CD4-positive, alpha-beta T cell treated with Interleukin-1 beta for 1 hour (primary cell): ENCODE measurements at places on chromosomes 4 and X.

GRCh38 chr4:54495091-54495490 lies 162.7 kb upstream of the KIT start:
- DNase-seq: no peak

DNA sequence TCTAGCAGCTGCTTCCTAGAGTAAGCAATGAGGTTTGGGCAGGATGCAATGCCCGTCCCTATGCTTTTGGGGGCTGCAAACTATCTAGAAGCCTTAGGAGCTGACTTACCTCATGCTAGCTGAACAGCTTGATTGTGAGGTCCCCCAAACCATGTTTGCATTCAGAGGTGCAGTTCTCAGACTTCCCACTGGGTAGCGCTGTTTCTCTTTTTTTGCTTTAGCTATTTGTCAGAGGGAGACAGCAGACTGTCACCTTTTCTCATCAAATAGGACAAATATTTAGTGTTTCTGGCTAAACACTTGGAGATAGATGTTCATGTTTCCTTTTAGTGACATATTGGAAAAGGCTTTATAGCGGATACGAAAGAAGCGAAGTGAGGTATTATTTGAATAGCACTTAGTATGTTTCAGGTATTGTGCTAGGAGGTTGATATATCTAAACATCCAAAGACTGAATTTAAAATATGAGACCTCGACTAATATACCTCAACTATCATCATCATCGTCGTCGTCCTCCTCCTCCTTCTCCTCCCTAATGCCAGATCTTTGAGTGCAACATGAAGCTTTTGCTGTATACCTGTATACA lies 18.7 kb upstream of the TMEM192 start:
- peak; percentile 77 for DNase-seq

DNA sequence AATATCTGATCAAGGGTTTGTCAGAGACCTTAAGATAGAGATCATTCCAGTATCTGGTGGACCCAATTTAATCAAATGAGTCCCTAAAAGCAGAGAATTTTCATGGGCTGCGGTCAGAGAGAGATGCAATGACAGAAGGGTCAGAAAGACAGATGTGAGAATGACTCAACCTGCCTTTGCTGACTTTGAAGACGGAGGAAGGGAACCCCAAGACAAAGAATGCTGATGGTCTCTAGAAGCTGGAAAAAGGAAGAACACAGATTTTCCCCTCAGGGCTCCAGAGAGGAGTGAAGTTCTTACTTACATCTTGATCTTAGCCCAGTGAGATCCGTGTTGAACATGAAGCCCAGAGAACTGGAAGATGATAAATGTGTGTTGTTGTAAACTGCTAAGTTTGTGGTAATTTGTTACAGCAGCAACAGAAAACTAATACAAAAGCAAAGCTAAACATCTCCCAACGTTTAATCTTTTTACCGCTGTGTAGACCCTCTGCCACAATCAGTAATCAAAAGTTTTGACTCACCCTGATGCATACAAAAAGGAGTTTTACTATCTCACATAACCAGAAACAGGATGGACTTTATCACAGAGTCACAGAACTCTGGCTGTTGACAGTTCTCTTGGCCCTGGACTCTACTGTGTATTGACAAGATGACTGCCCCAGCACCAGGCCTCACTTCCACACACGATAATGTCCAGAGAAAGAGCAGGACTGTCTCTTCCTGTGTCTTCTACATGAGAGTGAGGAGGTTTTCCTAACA lies 70.2 kb upstream of the MAGEB2 start:
- DNase-seq: no peak

GRCh38 chrX:103356858-103357257 lies 552 bp downstream of the TCEAL9 start:
- DNase-seq: no peak

DNA sequence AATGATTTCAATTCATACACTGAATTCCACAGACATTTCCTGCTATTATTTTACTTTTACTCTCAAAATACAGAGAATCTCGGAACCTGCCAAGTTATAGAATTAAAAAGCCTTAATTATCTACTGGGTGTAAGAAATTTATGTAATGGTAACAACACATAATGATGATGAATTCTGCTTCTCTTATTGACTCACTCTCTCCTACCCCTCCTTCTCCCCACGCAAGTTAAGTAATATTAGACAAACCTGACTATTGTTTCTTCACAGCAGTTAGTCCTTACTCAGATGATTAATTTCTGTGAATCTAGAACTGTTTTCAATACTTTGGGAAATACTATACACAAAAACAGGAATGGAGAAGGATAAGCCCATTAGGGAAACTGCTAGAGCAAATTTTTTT lies 762.0 kb downstream of the CCSER1 start:
- no peak for DNase-seq

DNA sequence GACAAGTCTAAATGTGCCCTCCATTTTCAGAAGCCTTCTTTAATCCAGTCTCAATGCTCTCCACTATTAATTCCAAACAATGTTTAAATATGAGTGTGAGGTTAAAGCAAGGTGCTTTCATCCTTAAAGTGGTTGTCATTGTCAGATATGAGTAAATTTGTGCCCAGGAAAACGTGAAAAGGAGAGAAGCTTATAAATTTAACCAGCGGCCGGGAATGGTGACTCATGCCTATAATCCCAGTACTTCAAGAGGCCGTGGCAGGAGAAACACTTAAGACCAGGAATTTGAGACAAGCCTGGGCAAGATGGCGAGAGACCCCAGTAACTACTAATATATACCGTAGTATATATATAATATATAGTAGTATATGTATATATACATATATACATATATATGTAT lies 270.0 kb downstream of the ARHGAP24 start:
- no peak for DNase-seq

- no peak for DNase-seq
Measured at GRCh38 chr4:79603681-79604080, 195.7 kb upstream of the GK2 start.

- DNase-seq: no peak
Measured at GRCh38 chrX:105695451-105695850, 126.9 kb upstream of the NRK start.

- DNase-seq: no peak
Measured at GRCh38 chrX:24243692-24244091, 70.2 kb downstream of the SUPT20HL2 start.

- no peak for DNase-seq
Measured at GRCh38 chr4:180394730-180395129, 1848.5 kb upstream of the TENM3 start.

DNA sequence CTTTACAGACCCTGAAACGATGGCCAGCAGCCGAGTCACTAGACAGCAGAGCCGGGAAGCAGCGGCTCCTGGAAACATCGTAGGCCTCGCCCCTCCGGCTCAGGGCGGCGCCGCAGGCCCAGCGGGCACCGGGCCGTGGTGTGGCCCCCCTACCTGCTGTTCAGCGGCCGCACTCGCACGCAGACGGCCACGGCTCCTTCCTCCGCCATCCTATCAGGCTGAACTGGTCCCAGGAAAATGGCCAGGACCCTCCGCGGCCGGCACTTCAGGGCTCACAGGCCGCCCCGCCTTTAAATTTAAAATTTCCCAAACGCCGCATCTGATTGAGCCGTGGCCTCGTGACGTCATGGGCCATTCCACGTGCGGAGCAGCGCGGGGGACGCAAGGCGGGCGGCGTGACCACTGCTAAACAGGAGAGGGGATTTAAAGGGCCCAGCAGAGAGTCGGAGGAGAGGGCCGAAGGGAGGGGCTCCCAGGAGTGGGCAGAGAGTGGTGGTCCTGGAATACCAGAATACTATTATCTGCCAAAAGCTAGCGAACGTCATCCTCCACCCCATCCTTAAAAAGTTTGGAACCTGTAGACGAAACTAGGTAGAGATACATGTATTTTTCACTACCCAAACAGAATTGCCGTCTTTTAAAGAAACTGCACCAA lies at the start of gene CENPE:
CENPE (minus strand) TSS at position 233 of the 655 bp plus-strand sequence; CDS start at position 209, 24 bp downstream.
- DNase-seq: peak; percentile 80

DNA sequence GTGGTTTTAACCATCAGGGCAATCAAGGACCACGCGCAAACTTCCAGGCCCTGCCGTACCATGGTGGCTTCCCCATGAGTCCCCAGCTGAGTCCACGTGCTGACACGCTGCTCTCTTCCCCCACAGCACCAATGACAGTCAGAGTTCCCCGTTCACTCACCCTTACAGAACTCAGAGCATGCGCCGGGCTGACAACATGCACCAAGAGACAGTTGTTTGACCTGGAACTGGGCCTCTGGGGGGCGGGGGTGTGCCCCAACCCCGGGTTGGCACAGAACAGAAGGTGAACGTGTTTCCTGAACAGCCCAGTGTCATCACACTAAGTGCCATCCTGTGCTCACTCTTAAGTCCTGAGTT lies 29.4 kb downstream of the IRF2 start:
- DNase-seq: no peak
